Epithelial cell of proximal tubule (primary cell): ENCODE measurements at places on chromosomes 12 and 14. TPM values are rescaled to one million over a fixed set of nuclear protein-coding genes. Genes with fewer than 3 reads are reported as not detected.

DNA sequence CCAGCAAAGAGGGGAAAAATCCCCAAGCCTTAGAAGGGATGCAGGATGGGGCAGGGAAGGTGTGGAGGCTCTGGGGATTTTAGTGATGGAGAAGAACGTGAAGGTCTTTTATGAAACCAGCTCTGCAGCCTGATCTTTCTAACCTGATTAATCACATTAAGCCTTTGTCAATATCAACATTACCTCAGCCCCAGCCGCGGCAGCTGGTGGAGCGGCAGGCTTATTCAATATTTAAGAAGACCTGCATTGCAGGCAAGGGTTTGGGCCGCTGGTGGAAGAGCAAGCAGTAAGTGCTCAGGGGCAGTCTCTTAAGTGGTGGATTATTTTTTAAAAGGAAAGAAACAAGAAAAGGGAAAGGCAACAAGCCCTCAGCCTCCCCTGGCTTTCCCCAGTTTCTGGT is 16.6 kb downstream of the RPH3A start:
- no peak for DNase-seq

DNA sequence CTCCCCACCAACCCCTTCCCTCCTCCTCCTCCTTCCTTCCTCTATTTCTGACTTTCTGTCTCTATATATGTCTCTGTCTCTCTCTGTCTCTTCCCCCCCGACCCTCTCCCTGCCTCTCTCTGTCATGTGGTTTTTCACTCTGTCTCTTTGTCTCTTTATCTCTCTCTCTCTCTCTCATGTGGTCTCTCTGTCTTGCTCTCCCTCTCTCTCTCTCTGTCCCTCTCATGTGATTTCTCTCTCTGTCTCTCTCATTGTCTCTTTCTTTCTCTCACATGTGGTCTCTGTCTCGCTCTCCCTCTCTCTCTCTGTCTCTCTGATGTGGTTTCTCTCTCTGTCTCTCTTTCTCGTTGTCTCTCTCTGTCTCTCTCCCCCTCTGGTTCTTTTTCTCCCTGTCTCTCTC is 59.3 kb downstream of the PHETA1 start:
- DNase-seq, result no peak

DNA sequence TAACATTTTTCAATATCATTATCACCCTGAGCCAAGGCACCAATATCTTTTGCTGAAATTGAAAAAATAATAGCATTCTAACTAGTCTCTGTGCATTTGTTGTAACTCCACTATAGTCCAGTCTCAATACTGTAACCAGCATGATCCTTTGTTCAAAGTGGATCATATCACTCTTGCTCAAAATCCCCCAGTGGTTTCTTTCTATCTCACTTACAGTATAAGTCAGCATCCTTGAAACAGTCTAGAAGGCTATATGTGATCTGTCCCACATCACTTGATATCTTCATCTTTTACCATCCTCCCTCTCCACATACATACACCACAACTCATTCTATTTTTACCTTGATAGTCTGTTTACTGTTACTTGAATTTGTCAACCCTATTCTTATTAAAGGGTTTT is 435.7 kb downstream of the CCER1 start:
- no peak for DNase-seq

- DNase-seq, result no peak
These were observed 126.8 kb upstream of the ARHGAP5 start for GRCh38 chr14:31950331-31950730.

Gene OR4E2
- total RNA-seq, result not detected in 2 replicates

- no peak for DNase-seq
These were observed 795.6 kb downstream of the DIO2 start for GRCh38 chr14:79415726-79416125.
